Heart left ventricle (tissue), 16 donors: ENCODE measurements at places on chromosomes 2 and 18. TPM values are rescaled to one million over a fixed set of nuclear protein-coding genes. Genes with fewer than 3 reads are reported as not detected.

DNA sequence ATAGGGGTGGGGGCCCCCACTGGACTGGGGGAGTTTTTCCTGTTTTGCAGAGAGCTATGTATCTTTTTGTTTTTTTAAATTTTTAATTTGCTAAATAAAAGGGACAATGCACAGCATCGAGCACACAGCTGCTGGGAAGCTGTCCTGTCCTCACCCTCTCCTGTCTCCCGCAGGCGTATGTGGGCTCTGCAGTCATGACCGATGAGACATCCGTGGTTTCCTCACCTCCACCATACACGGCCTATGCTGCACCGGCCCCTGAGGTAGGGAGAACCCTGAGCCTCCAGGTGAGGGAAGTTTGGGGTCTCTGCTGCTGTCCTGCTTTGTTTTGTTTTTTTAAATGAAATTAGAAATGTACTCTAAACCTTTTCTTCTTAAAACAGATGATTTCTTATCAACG lies 27.6 kb downstream of the PLEKHB2 start:
- no peak for DNase-seq

DNA sequence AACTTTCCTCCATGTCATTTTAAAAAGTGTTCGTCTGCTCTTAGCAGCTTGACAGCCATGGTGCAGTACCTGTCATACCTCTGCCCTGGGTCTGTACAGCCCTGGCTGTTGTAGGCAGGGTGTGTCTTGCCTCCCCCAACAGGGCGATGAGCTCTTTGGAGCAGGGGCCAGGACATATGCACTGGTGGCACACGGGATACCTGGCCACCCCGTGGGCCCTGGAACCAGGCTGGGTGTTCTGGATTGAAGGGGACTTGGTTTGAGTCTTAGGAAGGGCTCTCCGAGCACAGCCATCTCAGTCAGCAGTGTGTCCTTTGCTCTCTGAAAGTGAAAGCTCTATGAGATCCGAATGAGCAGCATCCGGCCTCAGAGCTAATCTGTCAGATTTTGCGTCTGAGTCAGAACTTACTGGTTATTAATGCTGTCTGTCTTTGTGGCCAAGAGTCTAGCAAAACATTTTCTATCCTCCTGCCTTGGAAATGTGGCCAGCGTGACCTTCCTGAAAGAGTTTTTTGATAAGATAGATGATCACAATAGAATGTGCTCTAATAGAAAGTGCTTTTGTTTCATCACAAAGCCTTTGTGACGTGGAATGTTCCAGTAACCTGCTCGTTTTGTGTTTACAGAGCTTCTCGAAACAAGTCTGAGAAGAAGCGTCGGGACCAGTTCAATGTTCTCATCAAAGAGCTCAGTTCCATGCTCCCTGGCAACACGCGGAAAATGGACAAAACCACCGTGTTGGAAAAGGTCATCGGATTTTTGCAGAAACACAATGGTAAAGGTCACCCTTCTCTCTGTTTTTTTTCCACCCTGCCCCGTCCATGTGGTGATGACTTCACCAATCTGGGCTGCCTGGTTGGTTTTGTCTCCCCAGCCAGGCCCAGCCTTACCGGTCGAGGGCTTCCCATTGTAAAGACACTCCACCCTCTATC lies 77.3 kb upstream of the RPL31 start:
- DNase-seq, result no peak

GRCh38 chr2:198478361-198478760 lies 674.0 kb downstream of the PLCL1 start:
- DNase-seq, result no peak

- no peak for DNase-seq
Observed at GRCh38 chr2:41595240-41595639, 452.6 kb upstream of the PKDCC start.

DNA sequence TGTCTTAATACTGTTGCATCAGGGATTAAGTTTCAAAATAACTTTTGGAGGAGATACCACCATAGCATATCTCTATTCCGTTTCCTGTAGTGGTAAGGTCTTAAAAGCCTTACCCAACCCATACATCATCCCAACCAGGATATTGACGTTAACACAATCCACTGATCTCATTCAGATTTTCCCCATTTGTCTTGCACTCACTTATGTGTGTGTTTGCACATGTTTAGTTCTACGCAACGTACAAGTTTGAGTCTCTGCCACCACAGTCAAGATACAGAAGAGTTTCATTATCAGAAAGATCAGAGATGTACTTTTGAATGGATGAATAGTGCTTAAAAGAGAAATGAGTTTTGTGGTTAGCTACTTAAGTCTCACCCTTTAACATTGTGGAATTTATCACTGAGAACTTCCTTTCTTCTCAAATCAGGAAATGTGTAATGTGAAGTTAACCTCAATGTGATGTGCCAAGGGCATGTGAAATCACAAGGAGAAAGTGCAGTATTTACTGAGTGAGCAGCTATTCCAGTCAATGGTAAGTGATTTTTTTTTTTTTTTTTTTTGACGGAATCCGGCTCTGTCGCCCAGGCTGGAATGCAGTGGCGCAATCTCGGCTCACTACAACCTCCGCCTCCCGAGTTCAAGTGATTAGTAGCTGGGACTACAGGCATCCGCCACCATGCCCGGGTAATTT lies 69.2 kb upstream of the EPHA4 start:
- DNase-seq, result no peak

DNA sequence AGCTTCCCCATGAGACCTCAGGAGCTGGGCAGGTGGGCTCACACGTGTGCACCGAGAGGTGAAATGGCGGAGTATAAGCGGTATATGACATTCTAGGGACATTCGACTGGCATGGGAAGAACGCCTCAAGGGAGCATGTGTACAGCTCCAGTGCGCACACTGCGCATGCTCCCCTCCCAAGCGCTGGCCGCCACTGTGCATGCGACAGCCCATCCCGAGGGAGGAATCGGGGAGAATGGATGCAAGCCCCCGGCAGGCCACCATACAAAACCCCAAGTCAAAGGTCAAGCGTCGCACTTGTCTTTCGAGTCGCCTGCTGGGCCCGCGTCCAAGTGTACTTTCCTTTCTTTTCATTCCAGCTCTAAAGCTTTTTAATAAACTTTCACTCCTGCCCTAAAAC lies 103.4 kb upstream of the ODC1 start:
- DNase-seq, result no peak

GRCh38 chr2:61713457-61713856 lies 140.4 kb downstream of the FAM161A start:
- DNase-seq, result no peak

DNA sequence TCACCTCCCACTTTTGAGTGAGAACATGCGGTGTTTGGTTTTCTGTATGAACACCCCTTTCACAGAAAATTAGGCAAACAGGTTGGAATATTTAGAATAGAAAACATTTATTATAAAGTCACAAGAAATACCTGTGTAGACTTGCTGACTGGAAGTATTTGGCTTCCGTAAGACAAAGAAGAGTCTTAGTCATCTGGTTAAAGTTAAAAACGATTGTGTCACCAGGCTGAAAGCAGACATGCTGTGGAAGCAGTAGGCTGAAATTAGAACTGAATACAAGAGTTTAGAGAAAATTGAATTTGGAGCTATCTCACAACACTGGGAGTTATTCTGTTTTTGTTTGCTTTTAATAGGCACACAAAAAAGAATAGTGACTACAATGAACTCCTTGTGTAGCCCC lies 16.2 kb upstream of the CLASP1 start:
- DNase-seq, result no peak

- no peak for DNase-seq
Observed at GRCh38 chr2:234391625-234392024, 105.3 kb downstream of the ARL4C start.

DNA sequence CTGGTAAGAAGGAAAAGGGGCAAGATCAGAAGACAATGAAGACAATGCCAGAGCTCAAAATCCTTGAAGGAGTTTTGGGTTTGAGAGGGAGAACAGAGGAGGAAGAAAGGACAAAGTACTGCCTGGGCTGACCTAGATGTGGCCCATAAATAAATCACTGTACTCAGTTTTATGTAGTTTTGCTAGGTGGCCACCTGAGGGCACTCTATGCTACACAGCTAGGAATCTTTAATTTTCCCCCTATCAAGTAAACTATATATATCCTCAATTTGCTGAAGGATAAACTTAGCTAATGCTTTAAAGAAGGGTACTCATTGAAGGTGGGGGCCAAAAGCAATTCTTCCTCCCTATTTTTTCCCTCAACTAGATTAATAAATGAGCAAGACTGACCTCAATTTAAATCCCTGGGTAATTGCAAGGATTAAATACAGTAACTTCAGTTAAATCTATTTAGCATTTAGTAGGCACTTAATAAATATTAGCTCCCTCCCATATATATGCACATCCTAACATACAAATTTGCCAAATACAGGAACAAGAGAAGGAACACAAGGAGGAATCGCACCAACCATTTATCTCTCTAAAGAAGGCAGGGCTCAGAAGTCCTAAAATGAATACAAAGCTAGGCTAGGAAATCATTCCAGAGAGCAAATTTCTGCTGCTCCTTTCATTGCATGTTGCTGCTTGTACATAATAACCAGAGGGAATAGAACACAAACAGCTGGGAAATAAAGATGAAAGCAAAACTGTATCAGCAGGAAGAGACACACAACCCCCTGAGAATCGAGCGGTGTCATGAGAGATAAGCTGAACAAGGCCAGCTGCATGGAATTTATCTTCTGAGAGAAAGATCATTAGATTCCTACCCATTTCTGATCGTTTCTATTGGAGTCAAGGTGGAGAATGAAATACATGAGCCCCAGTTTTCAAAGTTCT lies 540.1 kb downstream of the NRXN1 start:
- DNase-seq, result no peak

- no peak for DNase-seq
Observed at GRCh38 chr18:8987241-8987640, 115.3 kb upstream of the NDUFV2 start.

DNA sequence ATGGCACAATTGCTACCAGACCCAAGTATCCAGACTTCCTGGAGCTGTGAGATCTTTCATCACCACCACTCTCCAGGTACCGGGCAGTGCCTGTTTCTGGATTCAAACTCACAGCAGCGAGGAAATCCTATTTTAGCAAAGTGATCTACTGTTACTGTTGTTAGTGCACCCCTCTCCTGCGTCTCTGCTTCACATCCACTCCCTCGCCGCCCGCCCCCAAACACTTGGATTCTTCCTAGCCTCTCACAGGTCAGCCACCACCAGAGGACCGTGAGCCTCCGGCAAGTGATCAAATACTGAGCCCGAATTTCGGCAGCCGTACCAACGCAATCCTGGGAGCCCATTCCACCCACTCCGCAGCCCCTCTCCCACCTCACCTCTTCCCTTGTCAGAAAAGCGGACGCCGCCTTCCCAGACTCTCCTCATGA lies 519 bp downstream of the METTL4 start:
- DNase-seq, result peak; percentile 79

TTN gene
- total RNA-seq, result 3,379 TPM

EVA1A gene
- total RNA-seq, result 1.7 TPM

PEX13 gene
- total RNA-seq, result 20.4 TPM

GALR1 gene
- 0.08 TPM for total RNA-seq

PLGLB1 gene
- 1.7 TPM for total RNA-seq

TMEFF2 gene
- not detected for total RNA-seq

LIMS4 gene
- 1.5 TPM for total RNA-seq
